ENCODE measurements at places on chromosomes 5 and 9. TPM values are rescaled to one million over a fixed set of nuclear protein-coding genes. Genes with fewer than 3 reads are reported as not detected.

The GARIN3 gene
- not detected for total RNA-seq

The ENTREP1 gene
- 24.8 TPM for total RNA-seq

The HAVCR1 gene
- not detected for total RNA-seq

The AJM1 gene
- 5.3 TPM for total RNA-seq

The DDX31 gene
- 4.4 TPM for total RNA-seq

DNA sequence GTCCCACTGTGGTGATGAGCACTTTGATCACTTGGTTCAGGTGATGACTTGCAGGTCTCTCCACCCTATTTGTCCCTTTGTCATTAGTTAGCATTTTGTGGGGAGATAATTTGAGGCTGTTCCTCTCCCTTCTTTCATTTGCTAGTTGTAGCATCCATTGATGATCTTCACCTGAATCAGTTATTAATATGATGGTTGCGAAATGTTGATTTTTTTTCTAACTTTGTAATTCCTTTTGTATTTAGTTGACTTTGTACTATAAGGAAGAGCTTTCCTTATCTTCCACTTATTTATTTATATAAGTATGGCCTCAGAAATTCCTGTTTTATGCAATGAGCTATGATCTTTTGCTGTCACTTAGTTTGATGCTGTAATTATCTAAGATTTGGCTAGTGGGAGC is 12.6 kb downstream of the TRIO start:
- DNase-seq = no peak

GRCh38 chr9:132142924-132143323 is 18.9 kb upstream of the NTNG2 start:
- DNase-seq = no peak

DNA sequence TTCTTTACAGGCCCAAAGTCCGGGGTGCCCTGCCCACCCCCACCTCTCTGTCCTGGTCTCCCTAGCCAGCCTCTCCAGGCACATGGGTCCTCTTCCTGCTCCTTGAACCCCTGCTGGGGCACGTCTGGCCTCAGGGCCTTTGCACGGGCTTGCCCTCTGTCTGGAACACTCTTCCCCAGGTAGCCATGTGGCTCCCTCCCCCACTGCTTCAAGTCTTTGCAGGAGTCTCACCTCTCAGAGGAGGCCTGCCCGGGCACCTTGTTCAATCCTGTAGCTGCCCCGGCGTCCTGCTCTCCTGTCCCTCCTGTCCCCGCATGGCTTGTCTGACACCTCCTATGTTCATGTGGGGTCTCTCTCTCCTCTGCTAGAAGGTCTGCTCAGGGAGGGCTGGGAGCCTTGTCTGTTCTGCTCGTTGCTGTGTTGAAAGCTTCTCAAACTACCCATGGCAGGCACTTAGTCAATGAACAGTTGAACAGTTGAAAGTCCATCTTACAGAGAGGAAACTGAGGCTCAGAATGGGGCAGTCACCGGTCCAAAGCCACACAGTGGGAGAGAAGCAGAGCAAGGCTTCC is 241.4 kb downstream of the PBX3 start:
- DNase-seq = no peak

DNA sequence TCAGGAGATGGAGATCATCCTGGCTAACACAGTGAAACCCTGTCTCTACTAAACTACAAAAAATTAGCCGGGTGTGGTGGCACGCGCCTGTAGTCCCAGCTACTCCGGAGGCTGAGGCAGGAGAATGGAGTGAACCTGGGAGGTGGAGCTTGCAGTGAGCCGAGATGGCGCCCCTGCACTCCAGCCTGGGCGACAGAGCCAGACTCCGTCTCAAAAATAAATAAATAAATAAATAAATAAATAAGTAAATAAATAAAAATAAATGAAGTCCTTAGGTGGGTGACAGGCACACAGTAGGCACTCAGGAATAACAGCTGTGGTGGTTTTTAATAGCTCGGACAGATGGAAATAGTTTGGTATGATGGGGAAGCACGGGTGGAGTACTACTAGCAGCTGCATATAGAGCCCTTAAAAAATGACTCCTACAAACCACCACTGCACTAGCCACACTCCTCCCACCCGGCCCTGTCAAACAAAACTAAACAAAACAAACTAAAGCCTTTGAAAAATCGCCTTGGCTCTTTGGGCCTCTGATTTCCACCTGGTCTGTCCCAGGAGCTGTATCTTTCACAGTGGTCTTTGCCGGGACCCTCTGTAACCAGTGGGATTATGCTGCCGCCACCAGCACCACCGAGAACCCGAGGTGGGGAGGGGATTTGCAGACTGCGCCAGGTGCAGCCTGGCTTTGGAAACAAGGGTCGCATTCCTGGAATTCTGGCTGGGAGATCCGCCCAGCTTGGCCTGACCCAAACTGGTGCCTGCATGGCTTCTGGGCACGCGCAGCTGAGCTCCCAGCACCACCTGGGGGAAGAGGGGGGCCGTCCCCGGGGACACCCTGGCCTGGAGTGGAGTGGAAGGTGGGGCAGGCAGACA is 5.1 kb upstream of the WDR5 start:
- DNase-seq = peak; percentile 55

GRCh38 chr5:73900566-73900965 is 274.6 kb downstream of the ARHGEF28 start:
- DNase-seq = no peak

GRCh38 chr9:1005043-1005667 is 28.7 kb downstream of the DMRT3 start:
- peak; percentile 14 for DNase-seq

DNA sequence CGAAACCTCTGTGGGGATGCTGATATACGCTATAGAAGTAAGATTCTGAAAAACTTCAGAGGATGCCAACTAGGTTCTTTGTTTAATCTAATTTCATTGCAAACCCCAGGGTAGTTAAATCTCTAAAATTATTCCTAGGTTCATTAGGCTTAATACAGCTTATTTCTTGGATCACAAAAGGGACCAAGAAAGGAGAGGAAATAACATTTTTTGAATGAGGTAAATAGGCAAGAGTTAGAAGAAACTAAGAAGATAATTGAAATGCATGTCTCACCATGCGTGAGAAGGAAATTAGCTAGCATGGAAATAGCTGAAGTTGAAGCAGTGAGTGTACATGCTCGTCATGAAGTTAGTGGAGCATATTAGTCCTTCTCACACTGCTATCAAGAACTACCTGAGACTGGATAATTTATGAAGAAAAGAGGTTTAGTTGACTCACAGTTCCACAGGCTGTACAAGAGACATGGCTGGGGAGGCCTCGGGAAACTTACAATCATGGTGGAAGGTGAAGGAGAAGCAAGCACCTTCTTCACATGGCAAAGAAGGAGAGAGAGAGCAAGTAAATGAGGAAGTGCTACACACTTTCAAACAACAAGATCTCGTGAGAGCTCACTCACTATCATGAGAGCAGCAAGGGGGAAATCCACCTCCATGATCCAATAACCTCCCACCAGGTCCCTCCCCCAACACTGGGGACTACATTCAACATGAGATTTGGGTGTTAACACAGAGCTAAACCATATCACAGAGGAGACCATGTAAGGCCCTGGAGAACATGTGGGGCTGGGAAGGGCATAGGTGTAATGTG is 125.1 kb upstream of the OSMR start:
- no peak for DNase-seq

DNA sequence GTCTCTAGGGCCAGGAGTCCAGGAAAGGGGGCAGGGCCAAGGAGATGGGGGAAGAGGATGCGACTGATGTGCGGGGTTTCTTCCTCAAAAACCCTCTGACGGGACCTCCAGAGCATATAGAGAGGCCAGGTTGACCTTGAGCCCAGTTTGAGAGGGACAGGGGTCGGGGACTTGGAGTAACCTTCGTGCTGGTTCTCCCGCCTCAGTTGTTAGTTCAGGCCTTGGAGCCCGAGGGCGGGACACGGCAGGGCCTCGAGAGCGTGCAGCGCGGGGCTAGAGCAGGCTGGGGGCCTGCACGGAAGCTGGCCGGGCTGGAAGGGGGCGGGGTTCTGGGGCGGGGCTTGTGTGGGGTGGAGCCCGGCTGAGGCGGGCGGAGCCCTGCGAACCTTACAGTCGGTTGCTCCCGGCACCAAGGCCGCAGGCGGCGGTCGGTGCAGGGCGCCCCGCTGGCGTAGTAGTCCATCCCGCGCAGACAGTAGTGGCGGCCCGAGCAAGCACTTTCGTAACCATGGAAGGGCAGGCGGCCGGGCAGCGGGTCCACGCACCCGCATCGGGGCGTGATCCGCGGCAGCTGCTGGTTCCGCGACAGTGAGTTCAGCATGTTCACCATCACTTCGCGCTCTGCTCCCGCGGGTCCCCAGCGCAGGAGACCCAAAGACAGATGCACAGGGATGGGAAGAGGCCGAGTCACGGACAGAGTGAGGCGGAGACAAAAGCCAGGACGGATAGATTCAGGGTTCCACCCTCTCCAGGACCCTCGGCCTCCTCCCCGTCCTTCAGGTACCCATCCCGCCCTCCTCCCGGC is 4.0 kb upstream of the MYORG start:
- DNase-seq = peak; percentile 72

- DNase-seq = no peak
Observed at GRCh38 chr5:58410441-58410840, 49.4 kb downstream of the PLK2 start.

DNA sequence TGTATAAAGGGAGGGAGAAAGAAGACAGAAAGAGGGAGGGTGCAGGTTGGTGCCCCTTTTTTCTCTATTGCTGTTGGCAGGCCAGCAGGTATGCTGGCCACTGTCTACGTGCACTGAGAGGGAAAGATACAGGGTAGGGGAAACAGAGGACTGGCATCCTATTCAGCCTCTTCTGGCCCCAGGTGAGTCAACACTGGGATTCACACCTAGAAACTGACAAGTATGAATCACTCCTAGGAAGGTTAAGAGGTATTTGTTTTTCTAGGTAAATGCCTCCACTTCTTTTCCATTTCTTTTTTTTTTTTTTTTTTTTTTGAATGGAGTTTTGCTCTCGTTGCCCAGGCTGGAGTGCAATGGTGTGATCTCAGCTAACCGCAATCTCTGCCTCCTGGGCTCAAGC is 2.8 kb upstream of the UBAP1 start:
- DNase-seq = no peak

DNA sequence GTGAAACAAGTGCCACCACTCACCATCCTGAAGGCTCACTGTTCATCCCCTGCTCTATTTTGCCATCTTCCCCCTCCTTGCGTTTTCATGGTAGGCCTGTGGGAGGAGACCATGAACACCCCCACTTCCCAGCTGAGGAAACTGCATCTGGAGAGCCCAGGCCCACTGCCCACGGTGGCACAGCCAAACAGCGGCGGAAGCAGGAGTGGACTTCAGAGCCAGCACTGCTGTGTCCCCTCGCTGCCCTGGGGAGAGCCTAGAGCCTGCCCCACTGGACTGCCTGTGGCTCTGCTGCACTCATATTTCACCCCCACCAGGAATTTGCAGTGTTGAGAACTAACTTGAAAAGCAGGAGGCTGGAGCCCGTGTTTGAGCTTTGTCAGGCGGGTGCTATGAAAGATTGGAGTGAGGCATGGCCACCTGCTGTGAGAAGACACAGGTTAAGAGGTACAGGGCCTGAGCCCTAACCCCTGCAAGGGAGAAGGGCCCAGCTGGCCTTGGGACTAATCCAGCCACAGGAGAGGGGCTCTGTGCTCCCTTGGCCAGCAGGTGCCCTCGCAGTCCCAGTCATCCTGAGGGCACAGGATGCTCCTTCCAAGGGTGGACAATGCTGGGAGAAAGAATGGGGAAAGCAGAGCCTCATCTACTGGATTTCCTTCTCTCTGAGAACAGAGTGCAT is 79.0 kb downstream of the MACROH2A1 start:
- DNase-seq = no peak

DNA sequence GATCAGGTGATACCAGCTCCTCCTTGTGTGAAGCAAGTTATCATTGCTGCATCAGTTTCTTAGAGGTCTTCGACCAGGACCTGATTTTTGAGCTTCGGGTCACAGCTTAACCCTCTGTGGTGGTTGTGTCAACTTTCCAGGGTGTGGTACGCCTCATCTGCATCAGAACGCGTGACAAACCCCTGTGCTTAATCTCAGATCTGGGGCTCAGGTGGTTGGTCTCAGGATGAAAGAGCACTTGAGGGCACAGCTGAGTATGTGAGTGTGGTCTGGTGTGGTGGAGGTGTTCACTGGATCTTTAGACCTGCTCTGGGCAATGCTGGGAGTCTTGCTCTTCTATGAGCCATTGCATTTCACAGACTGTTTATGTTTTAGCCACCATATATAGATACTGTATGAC is 64.1 kb downstream of the OSTF1 start:
- DNase-seq = no peak

DNA sequence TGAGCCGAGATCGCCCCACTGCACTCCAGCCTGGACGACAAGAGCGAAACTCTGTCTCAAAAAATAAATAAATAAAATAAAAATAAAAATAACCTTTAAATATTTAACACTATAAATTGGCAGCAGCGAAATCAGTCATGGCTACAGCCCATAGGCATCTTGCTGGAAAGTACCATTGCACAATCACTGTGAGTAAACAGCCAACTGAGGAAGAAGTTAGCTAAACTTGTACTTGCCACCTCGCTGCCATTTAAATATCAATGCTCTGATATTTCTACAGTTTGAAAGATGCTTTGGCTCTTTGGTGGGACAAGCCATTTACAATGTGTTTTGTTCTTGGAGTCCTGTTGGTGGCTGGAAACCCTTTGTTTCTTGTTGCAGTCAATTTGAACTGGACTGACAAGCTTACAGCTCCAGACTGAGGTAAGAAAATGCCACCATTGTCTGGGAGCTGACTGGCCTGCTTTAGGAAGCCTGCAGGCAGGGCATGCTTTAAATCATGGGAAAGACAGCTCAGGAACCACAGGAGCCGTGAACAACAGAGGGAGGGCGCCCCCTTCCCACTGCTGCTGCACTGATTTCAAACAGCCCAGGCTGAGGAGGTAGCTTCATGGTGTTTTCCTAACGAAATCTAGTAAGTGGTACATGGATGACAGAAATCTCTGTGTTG is 322.8 kb upstream of the RFX3 start:
- no peak for DNase-seq

- no peak for DNase-seq
Observed at GRCh38 chr9:121960665-121961064, 132.4 kb downstream of the TTLL11 start.

- no peak for DNase-seq
Observed at GRCh38 chr9:72390907-72391306, 25.9 kb upstream of the ZFAND5 start.

DNA sequence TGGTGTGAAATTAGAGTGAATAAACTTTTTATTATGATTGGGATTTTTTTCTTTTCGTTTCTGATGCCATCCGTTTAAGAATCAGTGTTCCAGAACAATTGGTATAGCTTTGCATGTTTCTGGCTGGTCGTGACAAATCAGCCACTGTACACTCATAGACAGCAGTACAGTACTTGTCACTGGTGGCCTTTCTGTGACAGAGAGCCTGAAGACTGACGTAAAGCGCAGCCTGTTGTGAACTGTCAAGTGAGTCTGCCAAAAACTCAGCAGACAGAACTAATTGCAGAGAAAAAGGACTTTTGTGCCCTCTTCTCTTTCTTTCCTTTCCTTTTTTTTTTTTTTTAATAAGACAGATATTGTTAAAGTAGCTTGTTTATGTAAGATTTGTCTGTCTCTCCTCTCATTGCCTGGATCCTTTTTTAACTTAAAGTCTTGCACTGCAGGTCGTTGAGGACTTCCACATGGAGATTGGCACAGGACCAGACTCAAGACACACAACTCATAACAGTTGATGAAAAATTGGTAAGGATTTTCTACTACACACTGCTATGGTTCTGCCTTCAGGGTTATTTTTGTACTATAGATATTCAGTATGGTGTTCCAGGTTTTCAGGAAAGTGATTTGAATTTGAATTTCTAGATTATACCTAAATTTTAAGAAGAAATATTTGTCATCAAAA is 42.7 kb downstream of the NDUFS4 start:
- no peak for DNase-seq
